Thymus (tissue), 14 donors: ENCODE measurements at places on chromosomes 12 and 14.
A peak's percentile ranks its signal among the peaks of the same experiment; 100 is the strongest.

DNA sequence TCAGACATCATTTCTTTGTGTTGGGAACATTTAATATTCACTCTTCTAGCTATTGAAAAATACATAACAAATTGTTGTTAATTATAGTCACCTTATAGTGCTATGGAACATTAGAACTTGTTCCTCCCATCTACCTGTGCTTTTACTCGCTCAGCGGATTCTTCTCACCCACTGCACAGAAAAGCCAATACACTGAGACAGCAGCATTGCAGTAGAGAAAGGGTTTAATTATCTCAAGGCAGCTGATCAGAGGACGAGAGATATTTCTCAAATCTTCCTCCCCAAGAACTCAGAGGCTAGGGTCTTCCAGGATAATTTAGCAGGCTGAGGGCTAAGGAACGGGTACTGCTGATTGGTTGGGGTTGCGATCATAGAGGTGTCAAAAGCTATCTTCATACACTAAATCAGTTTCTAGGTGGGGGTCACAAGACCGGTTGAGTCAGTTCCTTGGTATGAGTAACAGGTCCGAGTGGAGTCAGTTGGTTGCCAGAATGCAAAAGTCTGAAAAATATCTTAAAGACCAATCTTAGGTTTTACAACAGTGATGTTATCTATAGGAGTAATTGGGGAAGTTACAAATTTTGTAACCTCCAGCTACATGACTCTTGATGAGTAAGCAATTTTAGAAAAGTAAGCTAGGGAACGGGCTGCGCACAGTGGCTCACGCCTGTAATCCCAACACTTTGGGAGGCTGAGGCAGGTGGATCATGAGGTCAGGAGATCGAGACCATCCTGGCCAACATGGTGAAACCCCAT is 173.1 kb downstream of the FBXL14 start:
- no peaks in the 10 kb centered on the region for H3K4me1 ChIP-seq
- no peak for DNase-seq
- H3K36me3 ChIP-seq, result no peaks in the 10 kb centered on the region
- no peaks in the 10 kb centered on the region for H3K27me3 ChIP-seq
- no peak overlapping the region for H3K27ac ChIP-seq

DNA sequence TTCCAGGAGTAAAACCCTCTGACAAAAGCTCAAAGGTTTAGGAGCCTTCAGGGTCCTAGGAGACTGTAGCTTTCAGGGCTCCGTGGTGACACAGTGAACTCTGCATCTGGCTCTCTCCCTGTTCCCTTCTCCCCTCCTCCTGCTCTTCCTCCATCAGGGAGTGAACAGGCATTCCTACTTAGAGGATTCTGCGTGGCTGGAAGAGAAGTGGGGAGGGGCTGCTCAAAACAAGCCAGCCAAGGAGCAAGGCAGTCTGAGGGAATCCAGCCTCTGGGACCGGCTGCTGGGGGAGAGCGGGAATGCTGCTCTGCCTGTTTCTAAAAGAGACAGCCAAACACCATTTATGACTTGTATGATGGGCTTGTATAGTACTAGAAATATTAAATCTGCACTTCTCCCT is 49.5 kb downstream of the RBMS2 start:
- H3K36me3 ChIP-seq, result peaks cover 6% of the 10 kb centered on the region

- peaks cover 22% of the 10 kb centered on the region for H3K4me1 ChIP-seq
- peaks cover 18% of the 10 kb centered on the region for H3K27me3 ChIP-seq
- no peaks in the 10 kb centered on the region for H3K36me3 ChIP-seq
- H3K4me3 ChIP-seq, result peak overlapping the region; percentile 38
These were observed 634 bp upstream of the TMEM63C start for GRCh38 chr14:77180726-77181602.

DNA sequence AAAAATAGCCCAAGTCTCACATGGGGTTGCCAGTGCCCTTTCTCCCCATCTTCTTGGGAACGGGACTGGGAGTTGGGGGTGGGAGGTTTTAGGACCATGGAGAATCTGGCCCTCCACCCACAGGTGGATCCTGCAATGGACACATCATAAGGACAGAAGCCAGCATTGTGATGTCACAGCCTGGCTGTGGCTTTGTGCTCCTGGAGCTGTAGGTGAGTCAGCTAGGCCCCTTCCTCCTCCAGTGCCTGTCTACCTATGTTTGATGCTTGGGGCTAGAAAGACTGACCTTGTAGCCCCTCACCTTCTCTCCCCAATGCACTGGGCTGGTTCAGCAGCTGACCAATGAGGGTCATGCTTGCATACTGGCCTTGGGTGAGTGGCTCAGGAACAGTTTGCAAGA is at the start of gene CCDC197:
Gene CCDC197 (plus strand): TSS at position 220 of the 400 bp plus-strand sequence. CDS start 831 bp downstream, outside the sequence.
- DNase-seq, result no peak
- no peaks in the 10 kb centered on the region for H3K36me3 ChIP-seq
- H3K27ac ChIP-seq, result no peak within 1 kb of the TSS
- no peaks in the 10 kb centered on the region for H3K27me3 ChIP-seq

- H3K27me3 ChIP-seq, result no peaks in the 10 kb centered on the region
- H3K27ac ChIP-seq, result no peak overlapping the region
- H3K36me3 ChIP-seq, result peaks cover 3% of the 10 kb centered on the region
- no peaks in the 10 kb centered on the region for H3K4me1 ChIP-seq
These were observed 180.6 kb downstream of the MED13L start for GRCh38 chr12:116096874-116097273.
